ENCODE measurements at places on chromosomes 2 and 18.

DNA sequence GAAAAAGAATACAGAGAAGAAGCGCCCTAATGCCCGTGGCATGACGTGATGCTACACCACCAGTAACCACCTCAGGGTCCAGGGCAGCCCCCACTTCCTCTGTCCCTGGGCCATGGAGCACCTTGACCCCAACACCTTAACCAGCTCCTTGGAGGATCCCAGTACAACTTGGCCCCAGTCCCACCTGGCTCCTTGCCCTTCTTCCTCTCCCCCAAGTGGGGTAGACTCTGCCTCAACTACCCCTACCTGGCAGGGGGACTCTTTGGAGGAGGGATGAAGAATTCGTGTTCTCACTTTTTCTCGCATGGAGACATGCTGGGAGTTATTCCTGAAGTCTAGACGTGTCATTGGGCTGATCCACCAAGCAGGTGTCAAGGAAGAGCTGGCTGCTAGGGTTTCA, 18.9 kb downstream of the TRABD2A start:
- no peak for DNase-seq

GRCh38 chr18:13067124-13067523, 76.0 kb downstream of the CEP192 start:
- DNase-seq: no peak

- no peak for DNase-seq
Observed at GRCh38 chr2:170486730-170487129, 228.4 kb upstream of the SP5 start.

DNA sequence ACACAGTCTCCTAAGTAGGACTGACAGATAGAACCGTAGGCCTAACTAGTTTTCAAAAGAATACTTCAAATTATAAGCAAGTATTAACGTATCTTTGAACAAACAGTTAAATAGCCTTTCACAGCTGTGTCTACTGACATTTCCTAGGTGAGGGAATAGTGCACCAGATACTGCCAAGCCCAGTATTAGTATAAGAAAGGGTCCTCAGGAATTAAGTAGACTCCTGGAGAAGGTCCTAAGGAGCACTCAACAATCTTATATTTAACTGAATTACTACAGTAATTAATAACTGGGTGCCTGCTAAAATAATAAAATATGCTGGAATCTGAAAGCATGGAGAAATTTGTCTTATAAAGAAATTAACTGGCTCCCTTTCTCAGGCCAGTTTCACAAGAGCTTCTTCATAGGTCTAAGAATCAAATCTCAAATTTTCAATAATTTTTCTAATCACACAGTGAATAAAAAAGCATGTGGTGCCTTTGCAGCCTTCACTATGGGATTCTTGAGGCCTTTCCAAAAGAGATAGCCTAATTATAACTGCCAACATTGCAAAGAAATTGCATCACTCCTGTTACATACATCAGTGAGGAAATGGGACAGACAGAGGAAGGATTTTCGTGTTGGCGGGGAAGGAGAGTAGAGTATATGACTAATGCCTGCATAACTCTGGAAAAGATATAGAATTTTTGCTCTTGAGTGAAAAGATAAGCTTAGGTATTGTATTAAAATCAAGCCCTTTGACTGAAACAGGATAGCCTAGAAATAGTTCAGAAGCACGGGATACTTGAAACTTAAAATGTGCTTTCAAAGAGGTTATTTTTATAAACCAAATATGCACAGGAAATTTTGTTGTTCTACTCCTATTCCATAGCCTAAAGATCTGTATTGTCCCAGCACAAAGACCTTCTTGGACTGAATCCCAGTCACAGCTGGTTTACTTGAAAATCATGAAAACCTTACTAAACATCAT, 228.6 kb upstream of the STK17B start:
- DNase-seq: no peak

- DNase-seq: no peak
Observed at GRCh38 chr2:41644936-41645335, 402.9 kb upstream of the PKDCC start.

DNA sequence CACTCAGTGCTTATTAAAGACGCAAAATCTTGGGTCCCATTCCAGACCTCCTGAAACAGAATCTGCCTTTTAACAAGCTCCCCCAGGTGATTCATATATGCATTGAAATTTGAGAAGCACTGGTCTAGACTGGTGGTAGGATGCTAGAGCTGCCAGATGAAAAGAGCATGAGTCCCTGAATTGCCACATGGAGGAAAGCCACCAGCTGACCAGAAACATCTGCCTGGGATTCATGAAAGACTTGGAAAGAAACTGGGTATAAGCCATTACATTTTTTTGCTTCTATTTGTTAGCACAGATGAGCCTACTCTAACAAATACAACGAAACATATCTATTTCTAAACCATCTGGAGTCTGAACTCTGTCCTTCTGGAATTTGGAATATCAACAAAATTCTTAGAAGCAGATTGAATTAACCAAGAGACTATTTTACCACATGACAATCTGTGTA, 228.9 kb downstream of the RBM43 start:
- DNase-seq: peak; percentile 56

- no peak for DNase-seq
Observed at GRCh38 chr2:64318476-64318748, 135.6 kb upstream of the LGALSL start.

- no peak for DNase-seq
Observed at GRCh38 chr2:73892631-73893329, at the start of gene ACTG2. ACTG2 (plus strand) TSS chr2:73893008; CDS start chr2:73901312, 8,304 bp downstream.

- no peak for DNase-seq
Observed at GRCh38 chr2:239585422-239585821, 184.6 kb upstream of the HDAC4 start.

- DNase-seq: peak; percentile 80
Observed at GRCh38 chr2:176565641-176566323, 296.5 kb downstream of the MTX2 start.

DNA sequence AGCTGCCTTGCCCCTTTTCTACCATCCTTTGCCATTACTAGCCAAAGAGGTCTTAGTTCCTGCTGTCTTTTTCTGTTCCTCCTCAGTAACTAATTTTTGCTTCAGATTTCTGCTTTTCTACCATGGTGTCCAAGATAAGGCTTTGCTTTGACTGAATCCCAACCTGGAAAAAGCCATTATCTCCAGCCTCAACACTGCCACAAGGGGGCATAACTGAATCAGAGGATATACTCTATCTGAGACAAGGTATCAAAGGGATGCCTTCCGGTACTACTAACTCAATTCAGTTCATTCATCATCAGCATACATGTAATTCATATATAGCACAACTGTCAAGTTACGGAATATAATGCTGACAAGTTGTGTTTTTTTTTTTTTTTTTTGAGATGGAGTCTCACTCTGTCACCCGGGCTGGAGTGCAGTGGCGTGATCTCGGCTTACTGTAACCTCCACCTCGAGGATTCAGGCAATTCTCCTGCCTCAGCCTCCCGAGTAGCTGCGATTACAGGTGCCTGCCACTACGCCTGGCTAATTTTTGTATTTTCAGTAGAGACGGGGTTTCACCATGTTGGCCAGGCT, 11.4 kb downstream of the OSGEPL1 start:
- DNase-seq: no peak

DNA sequence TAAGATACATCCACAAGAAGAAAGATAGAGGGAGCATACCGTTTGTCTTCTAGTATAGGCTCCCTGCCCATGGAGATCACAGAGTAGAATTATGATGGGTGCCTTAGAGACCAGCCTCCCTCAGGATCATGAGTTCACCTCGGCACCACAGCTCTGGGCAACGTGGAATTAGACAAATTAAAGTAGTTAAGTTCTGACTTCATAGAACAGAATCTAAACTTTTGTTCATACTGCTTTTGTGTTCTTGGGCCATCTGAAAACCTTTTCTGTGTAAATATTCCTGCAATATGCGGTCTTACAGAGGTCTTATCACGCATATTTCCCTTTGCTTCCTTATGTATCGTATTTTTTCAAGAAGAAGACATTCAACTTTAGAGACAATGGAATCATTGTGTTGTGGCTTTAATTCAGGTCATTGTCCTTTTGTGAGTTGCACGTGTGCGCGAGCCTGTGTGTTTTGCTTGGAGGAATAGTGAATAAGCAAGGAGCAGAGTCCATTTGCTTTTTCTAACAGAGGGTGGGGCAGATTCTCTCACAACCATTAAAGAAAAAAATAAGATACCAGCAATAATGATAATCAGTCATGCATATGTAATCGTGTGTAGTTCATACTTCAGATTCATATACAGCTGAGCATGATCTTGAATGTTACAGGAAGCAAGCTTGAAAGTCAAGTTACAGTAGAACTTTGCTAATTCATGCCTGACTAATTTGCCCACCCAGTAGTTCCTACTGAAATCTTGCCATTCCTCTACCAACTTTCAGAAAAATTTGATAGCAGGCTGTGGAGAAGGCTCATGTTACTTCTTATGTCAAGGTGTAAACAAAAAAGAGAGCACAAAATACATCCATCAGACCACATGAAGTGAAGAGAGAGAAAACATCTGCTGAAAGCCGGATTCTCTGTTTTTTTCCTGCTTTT, 243.6 kb downstream of the NEDD4L start:
- no peak for DNase-seq

- DNase-seq: no peak
Observed at GRCh38 chr2:182416191-182416590, 10.6 kb downstream of the PDE1A start.

- DNase-seq: no peak
Observed at GRCh38 chr2:37506407-37507050, 162.1 kb downstream of the QPCT start.

DNA sequence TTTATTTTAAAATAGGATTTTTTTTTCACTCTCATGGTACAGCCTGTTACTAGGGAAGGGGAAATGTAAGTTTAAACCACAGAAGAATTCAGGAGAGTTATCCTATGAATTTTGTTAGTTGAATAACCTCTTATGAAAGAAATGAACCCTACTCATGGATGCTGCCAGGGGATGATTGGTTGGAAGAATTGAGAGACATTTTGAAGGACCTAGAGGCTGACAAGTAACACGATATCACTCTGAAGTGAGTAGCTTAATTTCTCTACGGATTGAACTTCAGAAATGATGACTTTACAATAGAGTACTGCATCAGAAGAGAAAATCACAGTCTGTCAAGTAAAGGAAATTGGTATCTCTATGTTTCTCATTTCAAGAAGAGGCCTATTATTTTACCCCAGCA, 1346.2 kb downstream of the SUCLG1 start:
- DNase-seq: no peak

- DNase-seq: no peak
Observed at GRCh38 chr2:80058562-80058961, 246.0 kb downstream of the LRRTM1 start.

- DNase-seq: no peak
Observed at GRCh38 chr2:39216346-39217191, 27.2 kb downstream of the CDKL4 start.

- no peak for DNase-seq
Observed at GRCh38 chr2:226227341-226227740, 572.3 kb downstream of the IRS1 start.

DNA sequence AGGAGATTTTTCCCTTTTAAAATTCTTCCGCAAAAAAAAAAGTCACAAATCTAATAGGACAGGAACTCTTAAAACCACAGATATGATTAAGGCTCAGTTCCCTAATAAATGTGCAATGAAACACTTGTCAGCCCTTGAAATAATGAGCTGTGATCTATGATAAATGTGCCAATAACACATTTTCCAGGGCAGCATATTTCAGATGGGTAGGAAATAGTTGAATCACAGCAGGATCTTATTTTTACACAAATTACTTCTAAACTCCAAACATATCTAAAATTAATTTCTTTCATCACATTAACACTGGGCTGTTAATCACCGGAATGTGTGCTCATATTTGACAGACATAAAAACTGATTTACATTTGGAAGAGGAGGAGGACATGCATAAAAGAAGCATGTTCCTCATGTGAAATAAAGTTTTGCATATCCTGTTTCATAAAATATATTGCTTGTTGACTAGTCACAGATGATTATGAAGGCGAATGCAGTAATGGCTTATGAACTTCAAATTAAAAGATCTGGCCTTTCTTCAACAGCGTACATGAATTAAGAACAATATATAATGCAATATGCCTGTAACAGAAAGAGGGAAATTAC, 281.4 kb downstream of the PAX3 start:
- DNase-seq: no peak

- DNase-seq: no peak
Observed at GRCh38 chr18:37874721-37875120, 309.1 kb upstream of the CELF4 start.

GRCh38 chr2:190467575-190468083, 59.5 kb downstream of the MFSD6 start:
- peak; percentile 46 for DNase-seq

DNA sequence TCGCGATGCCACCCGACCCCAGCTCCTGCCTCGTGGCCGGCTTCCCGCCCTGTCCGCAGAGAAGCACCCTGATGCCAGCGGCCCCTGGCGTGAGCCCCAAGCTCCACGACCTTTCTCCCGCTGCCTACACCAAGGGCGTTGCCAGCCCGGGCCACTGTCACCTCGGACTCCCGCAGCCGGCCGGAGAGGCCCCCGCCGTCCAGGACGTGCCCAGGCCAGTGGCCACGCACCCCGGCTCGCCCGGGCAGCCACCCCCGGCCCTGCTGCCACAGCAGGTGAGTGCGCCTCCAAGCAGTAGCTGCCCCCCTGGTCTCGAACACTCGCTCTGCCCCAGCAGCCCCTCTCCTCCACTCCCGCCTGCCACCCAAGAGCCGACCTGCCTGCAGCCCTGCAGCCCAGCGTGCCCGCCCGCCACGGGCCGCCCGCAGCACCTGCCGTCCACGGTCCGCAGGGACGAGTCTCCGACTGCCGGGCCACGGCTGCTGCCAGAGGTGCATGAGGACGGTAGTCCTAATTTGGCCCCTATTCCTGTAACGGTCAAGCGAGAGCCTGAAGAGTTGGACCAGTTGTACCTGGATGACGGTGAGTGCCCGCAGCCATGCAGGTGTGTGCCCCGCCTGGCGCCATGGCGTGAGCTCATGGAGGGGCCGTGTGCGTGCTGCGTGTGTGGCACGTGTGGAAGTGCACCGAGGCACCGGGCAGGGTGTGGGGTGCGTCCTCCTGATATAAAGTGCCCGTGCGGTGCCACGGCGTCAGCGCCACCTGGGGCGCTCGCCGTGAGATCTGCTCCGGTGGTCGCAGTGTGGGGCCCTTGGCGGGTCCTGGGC, 90.8 kb downstream of the NFATC1 start:
- DNase-seq: peak; percentile 45

DNA sequence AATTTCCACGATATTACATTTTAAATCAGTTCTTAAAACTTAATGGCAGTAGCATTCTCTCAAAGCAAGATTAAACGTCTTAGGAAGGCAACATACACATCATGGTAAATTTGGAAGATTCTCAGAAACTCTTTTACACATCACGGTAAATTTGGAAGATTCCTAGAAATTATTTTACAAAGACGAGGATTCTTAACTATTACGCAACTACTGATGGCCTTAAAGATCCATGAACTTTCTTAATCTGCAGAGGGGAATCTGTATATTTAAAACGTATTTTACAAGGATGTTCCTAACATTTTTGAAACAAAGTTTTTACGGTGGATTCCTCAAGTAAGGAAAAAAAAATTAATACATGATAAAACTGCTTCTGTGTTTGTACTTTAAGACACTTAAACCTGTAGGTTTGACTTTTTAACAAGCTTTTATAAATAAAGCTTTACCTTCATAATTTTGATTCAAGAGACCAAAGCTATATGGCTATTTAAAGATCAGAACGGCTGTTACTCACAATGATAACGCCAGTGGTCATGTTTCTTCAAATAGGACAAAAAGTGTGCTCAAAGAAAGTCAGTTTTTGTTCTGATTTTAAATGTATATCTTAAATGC, 1.7 kb downstream of the ATF2 start:
- no peak for DNase-seq

- no peak for DNase-seq
Observed at GRCh38 chr18:54330768-54331548, 26.7 kb downstream of the STARD6 start.

All from left hindlimb (tissue), 1 donor.